ENCODE measurements at places on chromosomes 2 and 18.
A peak's percentile ranks its signal among the peaks of the same experiment; 100 is the strongest.

DNA sequence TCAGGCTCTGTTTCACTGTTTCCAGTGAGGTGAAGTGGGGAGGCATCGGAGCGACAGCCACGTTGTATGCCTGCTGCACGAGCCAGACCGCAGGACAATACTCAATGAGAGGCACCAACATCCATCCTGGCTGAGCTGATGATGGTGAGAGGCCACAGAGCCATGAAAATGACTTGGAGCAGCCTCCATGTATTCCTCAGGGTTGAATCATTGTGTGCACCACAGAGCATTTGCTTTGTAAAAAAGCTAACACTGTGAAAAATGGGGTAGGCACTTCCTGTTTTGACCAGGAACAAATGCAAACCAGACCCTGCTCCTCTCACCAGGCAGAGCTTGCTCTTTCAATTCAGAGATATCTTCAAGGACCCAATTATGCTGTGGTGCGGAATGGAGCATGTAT is 87.2 kb downstream of the LPIN1 start:
- DNase-seq = no peak

DNA sequence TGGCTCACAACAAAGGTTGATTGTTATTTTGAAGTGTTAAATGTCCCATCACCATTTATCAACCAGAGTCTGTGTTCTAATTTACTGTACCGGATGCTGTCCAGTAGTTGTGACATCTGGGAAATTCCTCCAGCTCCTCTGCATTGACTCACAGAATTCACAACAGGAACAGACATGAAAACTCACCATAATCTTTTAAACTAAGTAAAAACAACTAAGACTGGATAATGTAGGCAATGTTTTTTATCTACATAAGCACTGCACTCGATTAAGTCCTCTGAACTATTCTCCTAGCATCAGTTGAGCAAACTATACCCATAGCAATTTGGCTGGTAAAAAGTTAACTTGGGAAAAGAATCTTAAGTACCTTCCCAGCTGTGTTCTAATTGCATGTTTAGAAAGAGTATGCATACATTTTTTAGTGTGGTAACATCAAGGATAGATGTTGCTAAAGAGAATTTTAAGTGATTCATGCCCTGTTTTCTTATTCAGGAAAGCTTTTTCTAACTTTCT is 42.9 kb upstream of the MYO1B start:
- no peak for DNase-seq

GRCh38 chr2:61928826-61929461 is 23.5 kb downstream of the COMMD1 start:
- DNase-seq = no peak

DNA sequence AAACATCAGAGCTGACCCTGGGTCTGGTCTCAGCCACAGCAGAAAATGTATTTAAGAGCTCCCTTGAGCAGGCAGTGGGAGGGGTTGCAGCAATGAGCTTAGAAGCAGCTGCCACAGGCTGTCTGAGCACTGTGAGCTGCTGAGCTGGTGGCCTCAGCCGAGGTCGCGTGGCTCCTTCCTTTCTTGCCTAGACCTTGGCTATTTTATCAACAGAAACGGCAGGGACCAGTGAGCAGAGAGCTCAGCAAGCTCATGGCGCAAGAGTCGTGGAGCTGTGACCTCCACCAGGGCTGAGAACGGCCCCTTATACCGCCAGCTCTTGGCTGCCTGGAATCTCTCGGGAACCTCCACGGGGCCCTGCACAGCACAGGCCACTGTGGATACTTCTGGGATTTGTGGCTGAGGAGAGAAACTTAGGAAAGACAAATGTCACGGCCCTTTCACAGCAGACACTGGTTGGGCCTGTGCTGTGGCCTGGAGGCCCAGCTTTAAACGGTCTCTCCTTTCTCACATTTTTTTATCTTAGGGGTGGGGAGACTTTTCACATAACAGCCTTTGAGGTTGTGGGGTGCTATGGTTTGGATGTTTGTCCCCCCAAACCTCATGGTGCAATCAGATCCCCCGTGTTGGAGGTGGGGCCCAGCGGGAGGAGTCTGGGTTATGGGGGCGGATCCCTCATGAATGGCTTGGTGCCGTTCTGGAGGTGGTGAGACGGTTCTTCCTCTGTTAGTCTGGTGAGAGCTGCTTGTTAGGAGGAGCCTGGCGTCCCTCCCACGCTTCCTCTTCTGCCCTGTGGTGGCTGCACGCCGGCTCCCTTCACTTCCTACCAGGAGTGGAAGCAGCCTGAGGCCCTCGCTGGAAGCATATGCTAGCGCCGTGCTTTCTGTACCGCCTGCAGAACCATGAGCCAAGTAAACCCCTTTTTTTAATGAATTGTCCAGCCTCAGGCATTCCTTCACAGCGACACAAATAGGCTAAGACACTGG is 1.7 kb downstream of the ALLC start:
- DNase-seq = peak; percentile 48

DNA sequence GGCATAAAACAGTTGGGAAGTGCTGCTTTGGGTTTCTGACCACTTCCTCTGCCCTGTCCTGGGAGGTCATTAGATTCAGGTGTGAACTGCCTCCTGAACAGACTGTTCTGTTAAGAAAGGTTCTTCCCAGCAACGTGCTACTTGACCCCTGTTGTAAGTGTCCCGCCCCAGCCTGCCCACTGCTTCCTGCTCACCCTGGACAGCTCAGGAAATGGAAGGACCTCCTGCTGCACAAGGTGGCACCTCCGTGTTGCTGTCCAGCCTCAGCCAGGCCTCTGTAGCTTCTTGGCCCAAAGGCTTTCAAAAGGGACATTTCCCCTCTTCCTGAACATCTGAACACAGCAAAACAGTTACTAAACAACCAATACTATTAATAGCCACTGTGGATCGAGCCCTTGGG is 5.3 kb downstream of the TOGARAM2 start:
- DNase-seq = peak; percentile 36

GRCh38 chr2:12824778-12825379 is 108.1 kb downstream of the TRIB2 start:
- DNase-seq = peak; percentile 34
